ENCODE measurements at places on chromosomes 2 and 18.

- no peak for DNase-seq
Observed at GRCh38 chr2:88303865-88304264, 133.7 kb downstream of the THNSL2 start.

GRCh38 chr2:36562240-36562639, 35.7 kb downstream of the FEZ2 start:
- no peak for DNase-seq

DNA sequence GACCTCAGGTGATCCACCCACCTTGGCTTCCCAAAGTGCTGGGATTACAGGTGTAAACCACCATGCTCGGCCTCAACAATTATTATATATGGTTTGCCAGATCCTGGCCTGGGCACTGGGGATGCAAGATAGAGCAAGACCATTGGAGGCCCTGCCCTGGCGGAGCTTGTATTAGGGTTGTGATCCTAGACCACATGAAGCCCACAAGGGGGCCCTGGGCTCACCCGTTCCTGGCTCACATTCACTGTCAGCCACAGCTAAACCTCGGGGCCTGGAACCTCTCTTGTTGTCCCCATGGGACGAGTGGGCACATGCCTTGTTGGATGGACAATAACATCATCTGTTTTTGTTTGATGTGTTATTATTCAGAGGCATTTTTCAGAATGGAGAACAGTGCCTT, 14.9 kb downstream of the HPCAL1 start:
- no peak for DNase-seq

GRCh38 chr2:203155406-203155805, 83.4 kb upstream of the CYP20A1 start:
- no peak for DNase-seq

DNA sequence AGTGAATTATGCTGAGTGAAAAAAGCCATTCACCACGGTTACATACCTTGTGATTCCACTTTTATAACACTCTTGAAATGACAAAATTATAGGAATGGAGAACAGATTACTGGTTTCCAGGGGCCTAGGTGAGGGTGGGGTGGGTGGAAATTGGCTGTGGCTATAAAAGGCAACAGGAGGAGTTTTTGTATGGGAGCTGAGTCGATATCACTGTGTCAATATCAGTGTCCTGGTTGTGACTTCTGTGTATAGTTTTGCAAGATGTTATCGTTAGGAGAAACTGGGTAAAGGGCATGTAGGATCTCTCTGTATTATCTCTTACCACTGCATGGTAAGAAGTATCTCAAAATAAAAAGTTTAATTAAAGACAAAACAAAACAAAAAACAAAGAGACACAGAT, 84.3 kb downstream of the EDAR start:
- DNase-seq = no peak

- no peak for DNase-seq
Observed at GRCh38 chr2:17858064-17858463, 20.4 kb upstream of the KCNS3 start.

GRCh38 chr18:78247615-78248289, 731.9 kb upstream of the SALL3 start:
- DNase-seq = no peak

GRCh38 chr2:148253685-148254084, 232.8 kb downstream of the MBD5 start:
- DNase-seq = no peak

DNA sequence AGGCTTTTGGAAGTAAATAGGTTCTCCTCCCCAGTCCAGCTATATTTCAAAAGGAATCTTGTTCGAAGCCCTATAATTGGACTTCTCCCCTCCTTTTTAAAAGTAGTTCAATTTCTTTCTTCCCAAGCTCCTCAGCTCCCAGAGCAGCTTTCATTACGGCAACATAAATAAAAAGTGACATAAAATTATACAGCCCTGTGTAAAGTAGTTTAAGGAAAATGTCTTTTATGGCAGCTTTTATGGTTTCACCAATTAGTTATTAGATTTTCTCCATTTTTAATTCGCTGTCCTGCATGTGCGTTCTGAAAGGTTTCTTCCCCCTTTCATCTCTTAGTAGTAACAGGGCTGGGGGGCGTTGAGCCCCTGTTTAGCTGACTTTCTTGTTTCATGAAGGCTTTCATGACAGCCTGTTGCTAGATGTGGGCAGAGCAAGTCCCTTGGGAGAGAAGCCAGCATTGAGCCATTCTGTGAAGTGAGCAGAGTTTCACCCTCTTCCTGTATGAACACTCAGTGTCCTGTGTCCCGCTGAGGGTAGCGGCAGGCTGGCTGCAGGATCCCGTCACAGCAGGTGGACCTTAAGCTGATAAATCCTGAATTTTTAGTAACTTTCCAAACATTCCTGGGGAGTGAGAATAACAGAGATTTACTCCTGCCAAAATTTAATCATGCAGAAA, 229.7 kb upstream of the SPRED2 start:
- DNase-seq = no peak
